ENCODE measurements at places on chromosomes 3 and 15.

DNA sequence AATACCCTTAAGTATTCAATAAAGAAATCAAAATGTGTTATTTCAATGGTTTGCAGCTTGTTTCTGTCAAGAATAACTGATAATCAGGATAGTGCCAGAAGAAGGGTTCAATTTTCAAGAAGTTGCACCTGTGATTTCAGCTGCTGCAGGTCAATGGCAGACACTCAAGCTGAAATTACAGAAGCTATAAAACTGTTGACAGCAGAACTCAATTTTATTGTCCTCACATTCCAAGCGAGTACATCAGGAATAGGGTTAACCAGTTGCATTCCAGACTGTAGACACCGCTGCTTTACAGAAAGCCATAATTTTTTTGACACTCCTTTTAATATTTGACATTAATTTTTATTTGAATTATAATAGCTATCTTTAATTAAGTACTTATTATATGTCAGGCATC is 364.1 kb downstream of the CGGBP1 start:
- H3K27ac ChIP-seq: no peak overlapping the region
- no peak overlapping the region for H3K4me3 ChIP-seq
- no peak for DNase-seq
- no peaks in the 10 kb centered on the region for H3K36me3 ChIP-seq
- H3K4me1 ChIP-seq: no peaks in the 10 kb centered on the region

DNA sequence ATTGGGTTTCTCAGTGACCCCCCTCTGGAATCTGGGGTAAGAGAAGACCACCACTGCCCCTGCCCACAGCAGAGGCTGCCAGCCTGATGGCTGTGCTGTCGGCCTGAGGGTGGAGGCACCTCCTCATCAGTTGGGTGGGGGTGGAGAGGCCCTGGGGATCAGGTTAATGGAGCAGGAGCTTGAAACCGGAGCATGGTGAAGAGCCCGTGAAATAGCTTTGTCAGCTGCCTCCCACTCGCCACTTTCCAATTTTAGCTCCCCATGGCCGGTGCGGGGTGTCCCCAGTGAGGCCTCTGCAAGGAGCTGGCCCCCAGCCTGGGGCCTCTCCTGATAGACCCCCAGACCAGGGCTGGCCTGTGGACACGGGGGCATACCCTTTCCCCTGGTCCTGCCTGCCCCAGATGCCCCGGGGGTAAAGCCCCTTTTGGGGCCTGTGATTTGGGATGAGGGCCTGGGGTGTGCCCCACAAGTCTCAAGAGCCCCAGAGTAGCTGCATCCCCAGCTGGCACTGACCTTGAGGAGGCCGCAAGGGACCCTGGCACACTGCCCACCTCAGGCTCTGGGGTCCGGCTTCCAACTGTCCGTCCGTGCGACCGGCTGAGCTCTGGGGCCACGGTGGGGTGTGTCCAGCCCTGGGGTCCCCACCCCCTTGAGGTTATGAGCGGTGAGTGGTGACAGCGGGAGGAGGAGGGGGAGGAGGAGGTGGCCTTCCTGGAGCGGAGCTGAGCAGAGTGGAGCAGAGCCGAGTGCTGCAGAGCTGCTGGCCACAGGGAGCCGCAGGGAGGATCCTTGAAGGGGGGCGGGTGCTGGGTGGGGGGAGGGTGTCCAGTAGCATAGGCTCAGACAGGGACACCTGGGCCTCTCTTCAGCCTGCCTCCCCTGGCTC is at the start of gene HHATL:
Gene HHATL (minus strand): TSS at position 733 of the 886 bp plus-strand sequence. CDS start 1,972 bp downstream, outside the sequence.
- H3K27ac ChIP-seq: no peak within 1 kb of the TSS
- no peak within 1 kb of the TSS for H3K4me3 ChIP-seq

DNA sequence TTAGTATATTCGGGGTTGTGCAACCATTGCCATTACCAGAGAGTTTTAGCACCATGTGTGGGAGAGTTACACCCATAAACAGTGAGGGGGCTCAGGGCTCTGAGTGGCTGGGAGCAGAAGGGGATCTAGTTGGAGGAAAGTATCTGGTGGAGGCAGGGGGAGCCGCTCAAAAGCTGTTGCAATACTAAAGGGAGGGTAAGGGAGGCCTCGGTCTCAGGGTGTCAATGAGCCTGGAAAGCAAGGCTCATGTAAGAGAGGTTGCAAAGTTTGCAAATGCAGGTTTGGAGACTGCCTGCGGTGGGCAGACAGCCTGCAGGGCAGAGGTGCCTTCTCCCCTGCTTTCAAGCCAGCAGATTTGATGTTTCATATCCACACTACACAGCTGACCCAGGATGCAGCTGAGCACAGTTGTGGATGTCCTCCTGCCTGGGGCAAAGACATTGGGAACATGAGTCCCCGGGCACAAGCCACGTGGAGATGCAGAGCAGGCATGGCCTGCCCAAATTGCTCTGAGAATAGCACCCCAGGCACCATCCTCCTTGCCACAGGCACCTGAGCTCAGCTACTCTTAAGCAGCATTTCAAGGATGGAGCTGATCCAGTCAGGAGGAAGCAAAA is 181.4 kb downstream of the TLE3 start:
- no peaks in the 10 kb centered on the region for H3K27me3 ChIP-seq
- no peaks in the 10 kb centered on the region for H3K36me3 ChIP-seq
- no peaks in the 10 kb centered on the region for H3K4me1 ChIP-seq
- H3K4me3 ChIP-seq: no peak overlapping the region
- H3K27ac ChIP-seq: no peak overlapping the region

DNA sequence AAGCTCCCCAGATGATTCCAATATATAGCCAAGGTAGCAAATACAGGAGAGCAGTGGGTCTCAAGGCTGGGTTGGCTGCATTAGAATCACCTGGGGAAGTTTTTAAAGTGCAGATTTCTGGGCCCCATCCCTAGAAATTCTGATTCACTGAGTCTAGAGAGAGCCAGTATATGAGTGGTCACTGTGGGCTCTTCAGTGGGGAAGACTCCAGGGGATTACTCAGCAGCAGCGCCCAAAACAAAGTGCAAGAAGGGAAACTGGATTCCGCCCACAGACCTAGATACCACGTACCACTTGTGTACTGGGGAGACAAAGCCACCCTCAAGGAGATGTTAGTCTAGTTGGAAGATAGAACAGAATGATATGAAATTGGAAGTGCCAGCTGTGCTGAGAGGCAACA is 40.0 kb downstream of the NME9 start:
- H3K4me3 ChIP-seq: no peak overlapping the region
- no peaks in the 10 kb centered on the region for H3K4me1 ChIP-seq
- no peaks in the 10 kb centered on the region for H3K27me3 ChIP-seq
- DNase-seq: no peak
- H3K36me3 ChIP-seq: peaks cover 55% of the 10 kb centered on the region

DNA sequence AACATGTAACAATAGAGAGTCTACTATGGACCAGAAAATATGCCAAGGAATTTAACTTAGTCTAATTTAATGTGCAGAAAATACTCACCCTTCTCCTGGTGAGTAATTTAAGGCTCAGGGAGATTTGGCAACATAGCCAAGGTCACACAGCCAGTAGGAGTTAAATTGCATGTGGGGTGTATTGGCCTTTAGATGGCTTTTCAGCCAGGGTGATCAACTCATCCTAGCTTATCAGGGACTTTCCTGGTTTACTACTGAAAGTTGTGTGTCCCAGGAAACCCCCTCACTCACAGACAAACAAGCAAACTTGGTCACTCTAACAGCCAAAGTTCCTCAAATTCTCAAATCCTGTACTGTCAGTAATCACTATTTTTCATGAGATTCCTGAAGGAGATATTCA is 2.6 kb upstream of the SLC9A9 start:
- DNase-seq: no peak
- H3K27me3 ChIP-seq: no peaks in the 10 kb centered on the region
- H3K4me1 ChIP-seq: no peaks in the 10 kb centered on the region
- no peak overlapping the region for H3K4me3 ChIP-seq

- no peak for DNase-seq
- no peaks in the 10 kb centered on the region for H3K4me1 ChIP-seq
- no peak overlapping the region for H3K4me3 ChIP-seq
- H3K27me3 ChIP-seq: no peaks in the 10 kb centered on the region
Observed at GRCh38 chr3:132261506-132261905, 55.7 kb upstream of the ACP3 start.

GRCh38 chr3:133883641-133884040 is 12.0 kb downstream of the RAB6B start:
- no peaks in the 10 kb centered on the region for H3K27me3 ChIP-seq
- no peak for DNase-seq
- no peak overlapping the region for H3K4me3 ChIP-seq
- H3K36me3 ChIP-seq: no peaks in the 10 kb centered on the region

GRCh38 chr3:166498446-166498845 is 661.2 kb upstream of the BCHE start:
- no peaks in the 10 kb centered on the region for H3K36me3 ChIP-seq
- no peaks in the 10 kb centered on the region for H3K4me1 ChIP-seq
- H3K27ac ChIP-seq: no peak overlapping the region
- no peak for DNase-seq
